Putamen (tissue), 1 donor: ENCODE measurements at places on chromosomes 2 and 18.
A peak's percentile ranks its signal among the peaks of the same experiment; 100 is the strongest.

DNA sequence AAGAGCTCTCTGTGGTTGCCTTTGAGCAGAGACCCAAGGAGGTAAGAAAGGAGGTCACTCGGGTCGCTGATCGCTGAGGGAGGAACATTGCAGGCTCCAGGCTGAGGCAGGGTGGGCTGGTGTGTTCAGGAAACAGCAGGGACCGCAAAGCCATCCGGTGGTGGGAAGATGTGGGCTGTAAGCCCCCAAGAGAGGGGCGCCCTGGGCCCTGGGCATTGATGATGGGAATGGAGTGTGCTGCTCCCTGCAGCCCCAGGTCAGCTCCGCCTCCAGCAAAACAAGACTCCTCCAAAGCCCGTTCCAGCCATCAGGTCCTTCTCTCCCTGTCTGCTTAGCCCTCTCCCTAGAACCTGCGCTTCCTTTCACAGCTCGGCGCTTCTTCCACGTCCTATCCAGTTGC lies 229.7 kb downstream of the KLHL29 start:
- DNase-seq: no peak

GRCh38 chr18:24402209-24402785 lies 4.7 kb upstream of the OSBPL1A start:
- DNase-seq: no peak

DNA sequence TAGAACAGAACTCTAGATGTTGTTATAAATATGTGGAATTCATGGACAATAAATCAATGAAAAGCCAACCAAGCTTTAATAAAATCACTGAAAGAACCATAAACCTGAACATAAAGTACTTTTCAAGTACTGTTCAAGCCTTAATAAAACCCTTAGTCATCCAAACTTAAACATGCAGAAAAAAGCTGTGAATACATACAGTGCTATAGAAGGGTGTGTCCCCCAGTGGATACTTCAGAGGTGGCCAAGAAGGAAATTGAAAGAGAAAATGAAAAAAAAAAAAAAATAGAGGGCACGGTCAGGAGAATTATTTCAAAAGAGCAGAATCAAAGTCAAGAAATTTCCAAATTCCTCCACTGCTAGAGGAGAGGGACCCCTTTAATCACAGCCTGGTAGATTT lies 141.1 kb downstream of the SP100 start:
- no peak for DNase-seq

GRCh38 chr2:227701556-227701955 lies 16.3 kb downstream of the SLC19A3 start:
- DNase-seq: no peak

GRCh38 chr2:10514743-10515142 lies 66.6 kb upstream of the ODC1 start:
- DNase-seq: no peak

- DNase-seq: no peak
Measured at GRCh38 chr2:46548521-46549144, 69.3 kb downstream of the TMEM247 start.

DNA sequence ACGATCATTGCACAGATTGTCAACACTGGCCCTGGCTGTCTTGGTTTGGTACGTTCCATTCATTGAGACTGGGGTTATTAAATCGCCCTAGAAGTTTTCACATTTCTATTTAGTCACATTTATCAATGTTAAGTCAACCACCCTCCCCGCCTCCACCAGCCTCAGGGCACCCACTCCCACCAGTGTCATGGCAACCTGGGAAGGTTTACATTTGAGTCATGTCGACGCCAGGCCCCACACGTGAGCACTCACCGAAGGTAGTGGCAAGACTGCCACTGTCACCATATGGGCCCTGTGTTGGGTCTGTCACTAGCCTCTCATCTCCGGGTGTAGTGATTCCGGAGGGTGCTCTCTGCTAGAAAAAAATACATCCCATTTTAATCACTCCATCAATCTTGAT lies 194.2 kb downstream of the TWIST2 start:
- no peak for DNase-seq

GRCh38 chr2:217826520-217826919 lies 176.3 kb downstream of the TNS1 start:
- no peak for DNase-seq

DNA sequence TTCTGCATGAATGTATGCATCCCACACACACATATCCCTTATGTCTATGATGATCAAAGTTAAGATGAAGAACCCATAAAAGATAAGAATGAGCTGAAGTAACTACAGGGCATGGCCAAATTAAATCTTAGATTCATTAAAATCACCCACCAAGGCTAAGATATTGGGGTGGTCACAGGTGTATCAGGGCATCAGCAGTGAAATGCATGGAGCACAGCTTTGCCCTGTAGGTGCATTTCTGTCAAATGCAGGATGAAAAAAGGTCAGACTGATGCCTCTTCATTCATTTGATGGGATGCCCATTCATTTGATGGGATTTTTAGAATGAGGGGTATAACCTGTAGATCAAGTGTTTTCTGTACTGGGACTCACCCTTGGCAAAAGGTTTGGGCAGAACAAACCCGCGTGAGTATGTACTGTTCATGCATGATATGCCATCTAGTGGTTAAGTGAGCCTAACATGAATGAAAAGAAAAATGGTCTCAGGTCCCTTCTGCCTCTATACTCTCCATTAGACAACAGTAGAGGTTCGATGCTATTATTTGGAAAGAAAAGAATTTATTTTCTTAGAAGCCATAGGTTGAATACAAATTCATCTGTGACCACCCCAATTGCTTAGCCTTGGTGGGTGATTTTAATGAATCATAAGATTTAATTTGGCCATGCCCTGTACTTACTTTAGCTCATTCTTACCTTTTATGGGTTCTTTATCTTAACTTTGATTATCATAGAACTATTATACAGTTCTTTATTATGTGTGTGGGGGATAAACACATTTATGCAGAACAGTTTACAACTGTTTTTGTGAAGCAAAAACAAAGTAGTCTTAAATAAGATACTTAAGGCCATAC lies 43.2 kb upstream of the NOSTRIN start:
- DNase-seq: peak; percentile 11

DNA sequence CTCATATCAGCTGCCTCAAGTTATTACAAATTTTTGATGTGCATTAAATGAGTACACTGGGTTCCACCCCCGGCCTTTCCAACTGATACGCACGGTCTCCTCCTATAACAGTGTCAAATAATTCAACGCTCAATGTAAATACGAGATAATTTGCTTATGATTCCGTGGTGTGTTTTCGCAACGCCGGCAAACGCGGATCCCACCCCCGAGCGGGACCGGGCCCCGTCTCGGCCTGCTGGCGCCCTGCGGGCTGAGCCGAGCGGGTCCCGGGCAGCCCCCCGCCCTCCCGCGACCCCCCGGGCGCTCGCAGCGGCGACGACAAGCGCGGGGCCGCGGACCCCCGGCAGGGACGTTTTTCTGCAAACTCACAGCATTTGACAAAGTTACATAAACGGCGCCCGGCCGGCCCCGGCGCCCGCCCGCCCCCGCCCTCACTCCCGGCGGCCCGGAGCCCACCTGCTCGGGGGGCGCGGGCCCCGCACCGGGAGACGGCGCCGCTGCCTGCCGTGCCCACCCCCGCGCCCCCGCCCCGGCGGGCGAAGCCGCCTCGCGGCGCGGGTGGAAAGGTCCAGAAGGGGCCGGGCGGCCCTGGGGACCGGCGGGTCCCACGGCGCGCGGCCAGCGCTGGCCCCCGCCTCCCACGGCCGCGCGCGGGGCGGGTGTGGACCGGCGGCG lies 762 bp downstream of the HDAC4 start:
- DNase-seq: no peak

DNA sequence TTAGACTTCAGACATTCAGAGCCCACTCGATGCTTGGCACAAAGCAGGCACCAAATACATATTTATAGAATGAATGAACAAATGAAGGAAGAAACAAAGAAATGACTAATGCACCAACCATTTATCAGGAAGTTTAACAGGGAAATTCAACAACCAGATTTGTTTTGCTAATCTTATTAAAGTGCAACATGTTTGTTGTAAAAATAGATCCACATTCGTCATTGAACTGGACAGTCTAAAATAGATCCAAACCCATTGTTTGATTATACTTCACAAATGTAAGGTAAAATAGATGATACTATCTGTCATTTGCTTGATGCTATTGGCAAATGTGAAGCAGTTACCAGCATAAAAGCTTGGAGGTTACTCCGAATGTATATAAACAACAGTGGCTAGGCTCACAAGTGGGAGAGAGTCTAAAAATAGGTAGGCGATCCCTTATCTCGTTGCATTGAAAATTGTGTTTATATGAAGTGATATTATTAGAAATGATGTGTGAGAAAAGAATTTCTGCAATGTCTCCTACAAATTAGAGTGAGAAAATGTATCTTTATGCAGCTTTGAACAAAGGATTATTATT lies 246.2 kb downstream of the NEDD4L start:
- DNase-seq: no peak

- no peak for DNase-seq
Measured at GRCh38 chr2:221943076-221943810, 355.6 kb downstream of the PAX3 start.

GRCh38 chr2:134421556-134422328 lies 167.9 kb downstream of the MGAT5 start:
- no peak for DNase-seq

DNA sequence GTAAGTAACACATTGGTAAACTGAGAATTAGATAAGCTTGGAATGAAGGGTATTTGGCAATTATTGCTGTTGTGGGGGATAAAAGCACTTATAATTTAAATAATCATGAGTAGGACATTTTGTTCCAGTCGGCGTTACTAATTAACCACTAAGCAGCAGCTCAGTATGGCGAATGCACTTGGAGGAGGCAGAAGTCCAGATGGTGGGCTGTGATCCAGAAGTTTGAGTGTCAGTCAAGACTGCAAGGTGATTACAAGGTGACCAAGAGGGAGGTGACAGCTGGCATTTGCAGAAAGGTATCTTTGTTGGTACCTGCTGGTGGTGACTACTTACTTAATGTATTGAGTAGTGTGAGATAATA lies 643.6 kb upstream of the FAM98A start:
- DNase-seq: no peak

- DNase-seq: no peak
Measured at GRCh38 chr18:227902-228301, 39.9 kb downstream of the THOC1 start.

GRCh38 chr18:79560042-79560860 lies 119.4 kb upstream of the CTDP1 start:
- no peak for DNase-seq

DNA sequence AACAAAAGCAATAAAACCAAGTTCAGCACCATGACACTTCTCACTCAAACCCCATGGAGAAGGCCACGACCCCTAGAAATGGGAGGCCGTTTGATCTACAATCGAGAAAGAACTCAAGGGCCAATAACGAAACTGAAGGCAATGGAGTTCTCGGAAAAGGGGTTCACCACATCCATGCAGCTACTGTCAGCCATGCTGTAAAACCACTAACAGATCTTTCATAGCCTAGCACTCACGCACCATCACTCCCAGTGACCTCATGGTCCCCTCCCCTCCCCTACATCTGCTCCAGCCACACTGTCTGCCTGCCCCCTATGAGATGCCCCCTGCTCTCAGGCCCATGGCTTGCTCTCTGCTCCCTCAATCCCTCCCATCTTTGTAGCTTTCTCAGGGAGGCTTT lies 135.3 kb downstream of the TMEM163 start:
- no peak for DNase-seq

- no peak for DNase-seq
Measured at GRCh38 chr2:61952288-61952687, 46.8 kb downstream of the COMMD1 start.
